ENCODE measurements at places on chromosomes 16 and 17.
A peak's percentile ranks its signal among the peaks of the same experiment; 100 is the strongest.

DNA sequence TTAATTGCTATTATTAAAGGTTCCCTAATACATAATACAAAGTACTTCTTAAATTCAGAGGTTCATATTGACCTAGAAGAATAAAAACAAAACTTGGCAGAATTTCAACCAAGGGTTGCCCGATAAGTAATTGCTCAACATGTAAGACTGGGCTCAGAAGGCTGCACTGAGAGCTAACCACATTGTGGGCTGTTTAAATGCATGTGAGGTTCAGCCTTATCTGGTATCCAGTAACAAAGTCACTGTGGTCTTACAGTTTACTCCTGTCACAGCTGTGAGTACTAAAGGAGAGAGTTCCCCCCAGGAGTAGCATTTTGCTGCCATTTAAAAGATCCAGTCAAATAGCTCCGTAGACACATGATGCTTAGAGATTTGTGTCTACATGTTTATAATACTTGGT is 1.6 kb upstream of the DHRS11 start:
- no peak for DNase-seq

DNA sequence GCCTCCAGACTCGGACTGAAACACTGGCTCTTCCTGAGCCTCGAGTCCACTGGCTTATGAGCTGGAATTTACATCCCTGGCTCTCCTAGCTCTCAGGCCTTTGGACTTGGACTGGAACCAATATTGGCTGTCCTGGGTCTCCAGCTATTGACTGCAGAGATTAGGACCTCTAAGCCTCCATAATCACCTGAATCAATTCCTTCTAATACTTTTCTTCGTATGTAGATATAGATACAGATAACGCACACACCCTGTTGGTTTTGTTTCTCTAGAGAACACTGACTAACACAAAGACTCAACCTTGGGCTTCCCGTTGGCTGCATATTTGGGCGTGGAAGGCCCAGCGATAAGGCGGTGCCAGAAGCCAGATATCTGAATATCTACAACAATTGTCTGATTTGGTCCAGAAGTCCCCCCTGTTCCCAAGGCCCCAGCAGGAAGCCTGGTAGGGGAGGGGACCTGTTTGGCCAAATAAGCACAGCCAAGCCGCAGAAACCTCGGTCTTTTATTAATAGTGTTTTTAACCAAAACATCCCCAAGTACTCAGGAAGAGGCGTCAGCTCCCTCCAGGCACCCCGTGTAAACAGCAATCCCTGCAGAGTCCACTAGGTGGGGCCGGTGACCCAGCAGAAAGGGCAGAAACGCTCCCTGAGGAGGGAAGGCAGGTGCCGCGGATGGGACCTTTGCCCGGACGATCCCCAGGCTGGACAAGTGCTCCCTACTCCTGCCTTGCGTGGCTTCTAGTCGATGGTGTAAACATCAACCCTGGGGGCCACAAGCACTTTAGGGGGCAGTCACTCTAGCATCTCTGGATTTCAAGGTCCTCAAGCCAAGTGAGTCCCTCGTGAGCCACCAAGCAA is 57.0 kb downstream of the ABR start:
- peak; percentile 87 for DNase-seq

GRCh38 chr17:51608251-51608933 is 348.0 kb downstream of the UTP18 start:
- DNase-seq, result no peak

GRCh38 chr16:89951509-89951908 is 3.0 kb downstream of the DEF8 start:
- no peak for DNase-seq

DNA sequence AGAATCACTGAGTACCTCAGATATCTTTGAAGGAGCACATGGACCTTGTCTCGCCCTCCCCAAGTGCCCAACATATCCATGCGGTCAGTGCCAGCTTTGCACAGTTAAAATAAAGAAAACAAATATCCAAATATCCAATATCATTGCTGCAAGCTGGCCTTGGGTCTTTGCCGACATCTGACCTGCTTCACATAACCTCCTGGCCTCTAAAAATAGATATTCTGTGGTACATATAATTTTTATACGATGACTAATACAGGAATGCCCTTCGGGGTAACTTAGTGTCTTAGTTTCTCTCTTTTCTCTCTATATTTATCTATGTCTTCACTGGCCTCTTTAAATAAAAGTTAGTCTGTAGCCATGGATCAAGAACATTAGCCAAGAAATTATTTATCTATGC is 67.8 kb downstream of the MAF start:
- no peak for DNase-seq

- DNase-seq, result peak; percentile 67
These were observed 56.2 kb downstream of the PRMT7 start for GRCh38 chr16:68367030-68367429.

All from hepatic stellate cell (primary cell).